NCI-H526 (cell line): ENCODE measurements at places on chromosomes 13 and 19.
A peak's percentile ranks its signal among the peaks of the same experiment; 100 is the strongest.

GRCh38 chr13:85729296-85729695 lies 69.9 kb downstream of the SLITRK6 start:
- no peak for DNase-seq

GRCh38 chr13:66972659-66973058 lies 257.5 kb downstream of the PCDH9 start:
- DNase-seq = no peak

- DNase-seq = no peak
Observed at GRCh38 chr13:43434191-43434590, 352.6 kb downstream of the ENOX1 start.

GRCh38 chr19:39325778-39326665 lies 5.4 kb upstream of the LRFN1 start:
- DNase-seq = no peak

GRCh38 chr19:12792051-12792852 lies 966 bp downstream of the JUNB start:
- DNase-seq = peak; percentile 69

- no peak for DNase-seq
Observed at GRCh38 chr13:93023929-93024328, 202.7 kb upstream of the GPC6 start.

DNA sequence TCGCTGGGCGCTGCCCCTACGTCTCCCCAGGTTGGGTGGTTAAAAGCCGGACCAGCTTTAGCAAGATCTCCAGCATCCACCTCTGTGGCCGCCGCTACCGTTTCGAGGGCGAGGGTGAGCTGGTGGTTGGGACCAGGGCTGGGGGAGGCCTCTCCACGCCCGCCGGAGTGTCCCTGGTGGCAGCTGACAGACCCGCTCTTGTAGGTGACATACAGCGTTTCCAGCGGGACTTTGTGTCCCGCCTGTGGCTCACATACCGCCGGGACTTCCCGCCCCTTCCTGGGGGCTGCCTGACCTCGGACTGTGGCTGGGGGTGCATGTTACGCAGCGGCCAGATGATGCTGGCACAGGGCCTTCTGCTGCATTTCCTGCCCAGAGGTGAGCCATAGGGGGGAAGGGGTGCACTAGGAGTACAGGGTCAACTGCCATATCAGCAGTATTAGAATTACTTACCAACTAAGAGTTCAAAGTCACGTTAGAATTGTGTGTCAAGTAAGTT lies 1.1 kb downstream of the ATG4D start:
- no peak for DNase-seq

DNA sequence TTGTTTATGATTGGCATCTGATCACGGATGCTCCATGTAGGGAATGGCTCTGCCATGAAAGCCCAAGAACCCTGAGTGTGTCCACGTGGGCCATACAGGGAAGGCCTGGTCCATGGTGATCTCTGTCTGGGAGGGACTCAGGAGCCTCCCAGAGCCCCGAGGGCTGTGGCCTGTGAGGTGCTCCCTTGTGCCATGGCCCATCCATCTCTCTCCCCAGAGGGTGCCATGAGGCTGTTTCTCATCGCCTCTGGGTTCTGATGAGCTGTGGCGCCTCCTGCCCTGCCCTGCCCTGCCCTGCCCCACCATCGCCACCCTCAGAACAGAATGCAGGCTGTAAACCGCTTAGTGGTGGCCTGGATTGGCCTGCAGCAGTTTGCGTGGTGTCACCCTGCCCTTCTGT lies 83.1 kb downstream of the ATP11A start:
- no peak for DNase-seq

DNA sequence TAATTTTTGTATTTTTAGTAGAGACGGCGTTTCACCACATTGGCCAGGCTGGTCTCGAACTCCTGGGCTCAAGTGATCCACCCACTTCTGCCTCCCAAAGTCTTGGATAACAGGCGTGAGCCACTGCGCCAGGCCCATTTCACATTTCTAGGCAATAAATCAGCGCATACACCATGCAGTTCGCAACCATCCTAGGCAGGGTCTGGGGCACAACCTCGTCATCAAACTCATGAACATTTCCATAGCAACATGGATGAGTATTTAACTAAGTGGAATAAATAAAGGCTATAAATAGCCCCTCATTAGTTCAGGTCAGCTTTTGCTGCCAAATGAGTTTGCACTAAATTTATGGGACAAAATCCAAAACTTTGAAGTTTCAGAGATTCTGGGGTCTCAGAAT lies 8.2 kb downstream of the MEIS3 start:
- no peak for DNase-seq

DNA sequence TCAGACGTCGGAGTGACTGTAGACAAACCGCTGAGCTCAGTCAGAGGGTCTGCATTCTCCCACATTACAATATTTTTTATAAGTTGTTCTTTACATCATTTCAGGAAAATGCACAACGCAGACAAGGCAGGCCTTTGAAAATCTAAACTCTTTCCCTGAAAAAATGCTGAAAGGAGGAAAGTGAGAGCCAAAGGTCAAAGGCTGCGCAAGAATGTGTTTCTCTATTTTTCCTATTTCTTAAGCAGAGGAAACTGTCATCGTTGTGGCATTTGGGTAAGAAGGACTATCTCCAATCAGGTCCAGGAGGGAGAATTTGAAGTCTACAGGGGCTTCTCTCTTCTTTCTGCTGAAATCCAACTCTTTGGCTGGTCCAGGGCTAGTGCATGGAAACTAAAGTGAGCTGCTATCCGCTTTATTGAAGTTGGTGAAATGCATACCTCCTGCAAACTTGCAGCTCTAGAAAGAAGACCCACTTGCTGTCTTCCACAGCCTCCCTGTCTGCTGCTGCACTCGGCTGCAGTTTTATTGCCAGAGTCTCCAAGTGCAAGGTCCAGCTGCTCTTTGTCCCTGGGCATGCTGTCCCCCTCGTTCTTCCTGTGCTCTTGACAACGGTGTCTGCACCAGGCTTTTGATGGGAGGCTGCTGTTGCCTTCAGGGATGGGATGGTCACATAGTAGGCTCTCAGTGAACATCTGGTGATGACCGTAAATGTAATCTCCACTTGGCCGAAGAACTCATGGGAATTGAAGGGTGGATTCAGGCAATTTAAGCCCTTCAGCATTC lies 31.2 kb downstream of the ZNF536 start:
- DNase-seq = no peak

GRCh38 chr13:103199380-103200088 lies 133.3 kb upstream of the SLC10A2 start:
- DNase-seq = no peak

- DNase-seq = no peak
Observed at GRCh38 chr19:38838208-38838985, 6.8 kb upstream of the ECH1 start.

GRCh38 chr19:3095441-3096191 lies 1.5 kb downstream of the GNA11 start:
- DNase-seq = peak; percentile 10

DNA sequence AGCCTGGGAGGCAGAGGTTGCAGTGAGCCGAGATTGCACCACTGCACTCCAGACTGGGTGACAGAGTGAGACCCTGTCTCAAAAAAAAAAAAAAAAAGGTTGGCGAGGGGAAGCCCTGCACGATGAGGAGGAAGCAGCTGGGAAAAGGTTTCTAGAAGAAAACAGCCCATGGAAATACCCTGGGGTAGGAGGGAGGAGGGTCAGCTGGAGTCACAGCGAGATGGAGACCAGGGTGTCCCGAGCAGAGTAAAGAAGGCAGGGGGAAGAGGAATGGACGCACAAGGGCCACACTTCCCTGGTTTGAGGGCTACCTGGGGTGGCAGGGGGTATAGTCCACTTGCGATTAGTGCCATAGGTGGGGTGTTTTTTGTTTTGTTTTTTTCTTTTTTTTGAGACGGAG lies 6.4 kb downstream of the KANK3 start:
- DNase-seq = no peak

DNA sequence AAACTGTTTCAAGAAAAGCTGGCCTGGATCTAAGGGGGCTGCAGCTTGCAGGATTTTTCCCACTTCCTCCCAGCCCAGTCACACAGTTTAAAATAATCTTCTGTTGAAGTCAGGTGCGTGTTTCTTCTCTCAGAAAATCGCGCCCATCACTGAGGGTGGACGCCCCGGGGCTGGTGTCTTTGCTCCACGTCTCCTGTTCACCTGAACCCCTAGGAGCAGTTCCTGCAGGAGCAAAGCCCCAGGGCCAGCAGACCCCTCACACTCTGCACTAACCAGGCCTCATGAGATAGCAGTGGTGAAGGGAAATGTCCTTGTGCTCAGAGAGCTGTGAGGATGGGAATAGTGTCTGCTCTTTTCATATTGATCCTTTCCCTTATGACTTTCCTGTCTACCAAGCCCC lies 920 bp upstream of the SIGLEC7 start:
- DNase-seq = no peak

DNA sequence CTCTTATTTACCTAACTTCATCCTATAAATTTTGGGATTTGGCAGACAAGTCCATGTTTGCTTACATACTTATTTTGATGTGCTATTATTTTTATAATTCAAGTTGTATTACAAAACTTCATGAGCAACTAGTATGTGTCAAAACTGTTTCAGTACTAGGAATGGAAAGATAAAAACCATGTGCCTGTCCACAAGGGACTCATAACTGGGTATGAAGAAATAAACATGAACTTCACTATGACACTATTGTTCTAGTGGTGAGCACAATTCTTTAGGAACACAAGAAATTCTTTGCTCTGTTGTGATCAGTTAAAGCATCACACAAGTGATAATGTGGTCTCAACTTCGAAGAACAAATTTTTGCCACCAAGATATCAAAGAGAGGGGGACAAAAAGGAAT lies 97.5 kb upstream of the FBXL3 start:
- DNase-seq = no peak

DNA sequence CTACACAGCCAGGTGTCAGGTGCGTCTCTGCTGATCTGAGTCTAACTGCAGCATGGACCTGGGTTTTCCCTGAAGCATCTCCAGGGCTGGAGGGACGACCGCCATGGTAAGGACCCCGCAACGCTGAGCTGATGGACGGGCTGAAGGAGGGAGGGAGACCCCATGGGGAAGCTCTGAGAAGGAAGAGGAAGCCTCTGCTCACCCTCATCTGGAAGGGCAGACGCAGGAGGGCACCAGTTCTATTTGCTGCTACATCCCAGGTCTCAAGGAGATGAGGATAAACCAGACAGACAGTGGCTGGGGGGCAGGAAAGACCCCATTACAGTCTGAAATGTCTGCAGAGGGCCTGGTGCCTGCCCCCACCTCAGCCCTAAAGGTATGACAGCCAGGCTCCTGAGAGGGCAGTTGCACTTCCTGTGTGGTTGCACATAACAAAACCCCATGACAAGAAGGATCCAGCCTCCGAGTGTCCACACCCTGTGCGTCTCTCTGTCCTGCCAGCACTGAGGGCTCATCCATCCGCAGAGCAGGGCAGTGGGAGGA lies at the start of gene LILRA2:
TSS of gene LILRA2 (plus strand) at position 461 of the 543 bp plus-strand sequence. CDS start 89 bp downstream, outside the sequence.
- no peak for DNase-seq

GRCh38 chr19:42184401-42184861 lies 33.0 kb downstream of the DEDD2 start:
- peak; percentile 91 for DNase-seq

DNA sequence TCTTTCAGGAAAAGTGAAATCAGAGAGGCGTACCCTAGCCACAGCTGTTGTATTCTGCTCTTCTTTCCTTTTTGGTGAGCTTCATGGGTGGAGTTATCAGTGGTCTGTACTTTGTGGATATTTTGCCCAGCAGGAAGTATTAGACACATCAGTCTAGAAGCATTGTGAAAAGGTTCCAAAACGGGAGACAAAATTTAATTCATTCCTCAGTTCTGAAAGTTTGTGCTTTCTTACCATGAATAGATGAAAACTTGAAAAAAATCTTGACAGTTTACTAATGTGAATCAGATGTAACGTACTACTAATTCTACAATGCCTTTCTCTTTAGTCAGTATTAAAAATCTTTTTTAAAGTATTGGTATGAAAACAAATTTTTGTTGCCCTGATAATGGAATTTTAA lies 116.8 kb downstream of the DNAJC3 start:
- no peak for DNase-seq

DNA sequence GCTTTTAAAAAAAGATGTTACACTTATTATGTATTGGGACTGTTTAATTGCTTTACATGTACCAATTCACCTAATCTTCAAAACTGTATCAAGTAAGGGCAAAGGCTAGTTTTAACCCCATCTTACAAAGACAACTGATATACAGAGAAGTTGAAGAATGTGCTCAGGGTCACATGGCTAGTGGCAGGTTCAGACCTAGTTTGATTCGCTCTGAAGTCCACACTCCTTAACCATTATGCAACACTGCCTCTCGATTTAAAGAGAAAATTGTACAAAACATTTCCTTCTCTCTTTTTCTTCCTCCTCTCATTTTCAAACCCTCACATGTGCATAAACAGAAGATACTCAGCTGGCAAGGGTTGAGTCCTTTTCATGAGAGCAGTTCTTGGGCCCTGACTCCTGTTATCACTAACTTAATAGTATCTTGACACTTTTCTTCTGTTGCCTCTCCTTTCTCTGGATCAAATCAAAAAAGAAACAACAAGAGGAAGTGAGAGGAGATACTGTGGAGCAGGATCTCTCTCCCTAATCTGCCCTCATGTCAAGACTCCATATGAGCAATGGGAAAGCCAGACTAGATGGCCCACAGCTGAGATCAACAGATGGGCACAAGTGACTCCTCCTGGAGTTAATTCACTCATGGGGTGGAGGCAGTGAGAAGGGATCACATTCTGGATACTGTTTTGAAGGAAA lies 19.0 kb upstream of the N4BP2L1 start:
- no peak for DNase-seq

- no peak for DNase-seq
Observed at GRCh38 chr13:50731400-50731799, 112.1 kb downstream of the DLEU7 start.

GRCh38 chr19:50266896-50267295 lies 62.3 kb downstream of the KCNC3 start:
- DNase-seq = peak; percentile 23

DNA sequence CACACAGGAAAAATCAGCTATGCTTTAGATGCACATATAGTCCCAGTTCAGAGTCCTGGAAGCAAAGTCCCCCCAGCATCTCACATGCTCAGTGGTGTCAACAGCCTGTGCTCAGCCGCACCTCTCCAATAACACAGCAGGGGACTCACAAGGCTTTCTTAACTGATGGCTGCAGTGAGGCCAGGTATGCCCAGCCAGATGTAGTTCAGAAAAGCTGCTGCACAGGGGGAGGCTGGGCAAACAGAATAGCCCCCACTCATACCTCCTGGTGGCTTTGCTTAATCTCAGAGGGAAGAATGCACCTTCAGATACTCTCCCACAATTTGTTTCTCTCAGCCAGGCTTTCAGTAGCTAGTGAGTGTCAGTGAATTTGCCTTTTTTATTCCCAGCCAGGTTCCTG lies 33.4 kb downstream of the FAM124A start:
- no peak for DNase-seq

GRCh38 chr13:59494560-59494970 lies 669.2 kb downstream of the DIAPH3 start:
- no peak for DNase-seq

DNA sequence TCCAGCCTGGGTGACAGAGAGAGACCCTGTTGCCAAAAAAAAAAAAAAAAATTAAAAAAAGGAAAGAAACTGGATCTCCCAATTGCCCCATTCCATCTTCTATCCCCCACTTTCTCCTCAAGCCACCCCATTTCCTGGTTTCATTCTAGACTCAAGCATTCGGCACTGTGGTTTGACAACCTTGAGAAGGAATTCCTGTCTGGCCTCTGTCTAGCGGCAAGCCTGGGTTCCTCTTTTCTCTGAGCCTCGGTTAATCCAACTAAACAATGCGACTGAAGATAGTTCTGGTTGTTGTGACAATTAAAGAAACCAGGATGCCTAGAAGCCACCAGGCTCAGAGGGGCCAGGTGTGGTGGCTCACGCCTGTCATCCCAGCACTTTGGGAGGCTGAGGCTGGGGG lies 3.3 kb upstream of the C3 start:
- no peak for DNase-seq
